ENCODE measurements at places on chromosomes 2 and 18.

GRCh38 chr18:12271376-12272235, 17.4 kb downstream of the CIDEA start:
- peak; percentile 84 for DNase-seq

DNA sequence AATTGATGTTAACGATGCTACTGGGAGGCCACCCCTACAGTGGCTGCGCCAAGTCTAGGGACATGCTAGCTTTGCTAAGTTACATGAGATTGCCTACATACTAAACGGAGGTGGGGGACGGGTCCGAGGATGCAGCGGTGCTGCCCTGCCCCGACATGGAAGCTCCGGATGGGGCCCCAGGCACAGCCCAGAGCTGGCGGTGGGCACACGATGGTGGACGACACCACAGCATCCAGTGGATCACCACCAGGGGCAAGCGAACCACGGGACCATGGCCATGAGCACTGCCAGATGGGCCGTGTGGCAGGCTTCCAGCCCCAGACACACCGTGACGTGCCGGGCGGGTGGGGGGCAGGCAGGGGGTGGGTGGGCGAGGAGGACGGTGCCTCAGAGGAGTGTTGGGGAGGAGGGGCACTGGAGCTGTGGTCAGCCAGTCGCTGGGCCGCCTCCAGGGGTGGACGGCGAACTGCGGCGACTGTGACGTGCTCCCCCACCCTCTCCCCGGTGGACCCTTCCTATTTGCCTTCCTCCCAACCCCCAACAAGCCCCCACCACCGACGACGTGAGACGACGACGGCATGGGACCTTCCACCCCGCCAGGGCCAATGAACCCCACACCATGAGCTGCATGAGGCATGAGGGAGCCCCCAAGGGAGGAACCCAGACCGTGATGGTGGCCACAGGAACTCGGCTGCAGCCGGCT, 90.6 kb upstream of the ANKRD30BL start:
- DNase-seq, result no peak

GRCh38 chr2:203623096-203623495, 83.3 kb upstream of the CD28 start:
- DNase-seq, result no peak

DNA sequence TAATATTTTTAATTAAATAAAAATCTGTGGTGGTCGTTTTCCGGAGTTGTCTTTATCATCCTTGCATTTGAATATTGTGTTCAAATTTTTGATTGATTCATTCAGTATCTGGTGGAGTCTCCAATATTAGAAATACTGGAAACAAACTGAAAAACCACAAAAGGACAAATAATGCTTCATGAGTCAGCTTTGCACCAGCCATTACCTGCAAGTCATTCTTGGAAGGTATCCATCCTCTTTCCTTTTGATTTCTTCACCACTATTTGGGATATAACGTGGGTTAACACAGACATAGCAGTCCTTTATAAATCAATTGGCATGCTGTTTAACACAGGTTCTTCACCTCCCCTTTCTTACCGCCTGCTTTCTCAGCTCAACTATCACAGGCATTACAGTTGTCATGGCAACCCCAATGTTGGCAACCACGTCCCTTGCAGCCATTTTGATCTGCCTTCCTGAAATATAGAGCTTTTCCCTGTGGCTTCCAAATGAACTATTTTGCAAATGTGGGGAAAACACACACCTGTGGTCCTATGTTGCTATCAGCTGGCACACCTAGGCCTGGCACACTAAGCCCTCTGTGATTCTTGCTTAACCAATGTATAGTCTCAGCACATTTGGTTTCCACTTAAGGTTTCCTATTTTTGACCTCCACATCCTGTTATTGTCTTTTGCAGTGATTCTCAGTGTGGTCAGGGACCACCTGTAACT, 6.5 kb downstream of the CTLA4 start:
- DNase-seq, result no peak

DNA sequence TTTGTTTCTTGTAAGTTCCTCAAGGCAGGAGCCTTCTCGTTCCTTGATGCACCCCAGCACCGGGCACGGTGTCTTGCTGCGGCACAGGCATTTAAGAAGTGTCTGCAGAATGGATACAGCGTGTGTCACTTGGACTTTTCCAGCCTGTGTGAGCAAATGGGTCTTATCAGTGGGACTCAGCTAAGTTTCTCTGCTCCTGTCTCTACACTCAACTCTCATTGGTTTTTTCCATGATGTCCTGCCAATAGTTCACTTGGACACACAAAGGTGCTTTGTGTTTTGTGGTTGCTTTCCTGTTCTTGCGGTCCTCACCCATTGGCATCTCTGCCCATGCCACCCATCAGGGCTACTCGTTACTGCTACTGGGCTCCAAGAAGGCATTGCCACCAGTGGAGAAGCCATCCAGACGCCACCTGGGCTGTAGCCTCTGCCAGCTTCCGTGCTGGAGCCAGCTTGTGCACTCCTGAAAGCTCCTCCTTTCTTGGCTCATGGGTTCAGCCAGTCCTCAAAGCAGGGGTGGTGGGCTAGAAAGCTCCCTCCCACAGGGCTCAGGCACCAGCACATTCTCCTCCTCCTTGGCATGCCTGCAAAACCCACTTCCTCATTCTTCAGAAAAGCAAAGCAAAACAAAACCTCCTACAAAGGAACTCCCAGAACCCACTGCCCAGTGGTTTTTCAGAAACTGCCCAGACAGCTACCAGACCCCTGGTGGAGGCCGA, 41.4 kb downstream of the IL1R2 start:
- DNase-seq, result no peak

DNA sequence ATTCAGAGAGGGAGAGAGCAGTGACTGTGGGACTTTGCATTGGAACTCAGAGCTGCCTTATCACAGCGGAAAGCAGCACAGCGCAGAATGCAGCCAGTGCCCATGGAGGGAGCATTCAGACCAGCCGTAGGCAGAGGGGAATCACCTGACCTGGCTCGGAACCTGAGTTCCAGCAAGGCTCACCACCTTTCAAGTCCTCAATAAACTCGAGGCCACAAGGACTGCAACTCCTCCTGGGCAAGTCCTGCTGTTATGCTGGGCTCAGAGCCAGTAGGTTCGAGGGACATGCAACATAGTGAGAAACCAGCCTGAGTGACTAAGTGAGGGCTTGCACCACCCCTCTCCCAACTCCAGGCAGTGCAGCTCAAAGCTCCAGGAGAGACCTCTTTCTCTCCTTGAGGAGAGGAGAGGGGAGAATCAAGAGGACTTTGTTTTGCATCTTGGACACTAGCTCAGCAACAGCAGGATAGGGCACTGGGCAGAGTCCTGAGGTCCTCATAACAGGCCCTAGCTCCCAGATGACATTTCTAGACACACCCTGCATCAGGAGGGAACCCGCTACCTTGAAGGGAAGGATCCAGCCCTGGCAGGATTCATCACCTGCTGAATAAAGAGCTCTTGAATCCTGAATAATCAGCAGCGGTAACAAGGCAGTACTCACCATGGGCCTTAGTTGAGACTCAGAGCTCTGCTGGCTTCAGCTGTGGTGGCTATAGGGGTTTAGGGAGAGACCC, 136.8 kb upstream of the OTOS start:
- DNase-seq, result no peak

DNA sequence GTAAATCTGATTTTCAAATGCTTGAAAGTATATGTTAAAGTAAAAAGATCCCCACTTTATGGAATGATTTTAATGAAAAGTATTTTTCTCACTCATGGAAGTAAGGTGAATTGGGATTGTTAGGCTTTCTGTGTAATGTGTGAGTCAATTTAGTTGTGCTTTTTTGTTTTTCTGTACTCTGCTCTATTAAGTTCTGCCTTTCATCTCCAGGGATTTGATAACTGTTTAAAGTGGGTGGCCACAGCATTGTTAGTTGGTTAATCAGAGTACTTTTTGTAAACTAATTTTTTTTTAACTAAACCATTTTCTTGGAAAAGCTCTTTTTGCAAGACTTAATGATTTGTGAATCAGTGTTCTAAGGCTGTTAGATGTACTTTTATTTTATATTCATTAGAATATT, 76.8 kb downstream of the ABI2 start:
- DNase-seq, result no peak

DNA sequence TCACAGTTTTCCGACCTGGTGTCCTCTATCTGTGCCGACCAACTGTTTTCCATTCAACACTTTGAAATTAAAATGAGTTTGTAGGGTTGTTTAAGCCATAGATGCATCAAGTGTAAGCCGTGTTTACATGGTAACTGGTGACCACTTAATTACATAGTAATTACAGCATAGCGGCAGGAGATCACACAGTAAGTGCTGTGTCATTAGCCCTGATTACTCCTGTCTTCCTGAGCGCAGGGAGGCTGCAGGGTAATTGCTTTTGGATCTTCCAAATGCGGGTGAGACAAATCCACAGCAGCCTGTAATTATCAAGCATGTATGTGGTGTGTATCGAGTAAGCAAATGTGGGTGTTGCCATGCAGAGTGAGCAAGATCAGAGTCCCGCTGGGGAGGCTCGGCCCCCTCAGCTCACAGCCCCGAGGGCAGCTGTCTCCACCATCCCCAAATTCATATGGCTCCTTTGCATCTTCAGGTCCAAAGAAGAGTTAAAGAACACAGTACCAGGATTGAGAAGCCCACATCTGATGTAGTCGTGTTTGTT, 71.5 kb upstream of the HDAC4 start:
- no peak for DNase-seq

DNA sequence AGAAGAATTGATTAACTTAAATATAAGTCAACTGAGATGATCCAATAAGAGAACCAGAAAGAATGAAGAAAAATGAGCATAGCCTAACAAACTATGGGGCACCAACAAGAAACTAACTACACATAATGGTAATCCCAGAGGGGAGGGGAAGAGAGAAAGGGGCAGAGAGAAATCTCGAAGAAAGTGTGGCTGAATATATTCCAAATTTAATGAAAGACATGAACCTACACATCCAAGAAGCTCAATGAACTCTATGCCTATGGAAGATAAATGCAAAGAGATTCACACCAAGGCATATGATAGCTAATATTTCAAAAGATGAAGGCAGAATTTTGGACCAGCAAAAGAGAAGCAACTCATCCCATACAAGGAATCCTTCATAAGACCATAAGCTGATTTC, 649.2 kb downstream of the ZEB2 start:
- no peak for DNase-seq

DNA sequence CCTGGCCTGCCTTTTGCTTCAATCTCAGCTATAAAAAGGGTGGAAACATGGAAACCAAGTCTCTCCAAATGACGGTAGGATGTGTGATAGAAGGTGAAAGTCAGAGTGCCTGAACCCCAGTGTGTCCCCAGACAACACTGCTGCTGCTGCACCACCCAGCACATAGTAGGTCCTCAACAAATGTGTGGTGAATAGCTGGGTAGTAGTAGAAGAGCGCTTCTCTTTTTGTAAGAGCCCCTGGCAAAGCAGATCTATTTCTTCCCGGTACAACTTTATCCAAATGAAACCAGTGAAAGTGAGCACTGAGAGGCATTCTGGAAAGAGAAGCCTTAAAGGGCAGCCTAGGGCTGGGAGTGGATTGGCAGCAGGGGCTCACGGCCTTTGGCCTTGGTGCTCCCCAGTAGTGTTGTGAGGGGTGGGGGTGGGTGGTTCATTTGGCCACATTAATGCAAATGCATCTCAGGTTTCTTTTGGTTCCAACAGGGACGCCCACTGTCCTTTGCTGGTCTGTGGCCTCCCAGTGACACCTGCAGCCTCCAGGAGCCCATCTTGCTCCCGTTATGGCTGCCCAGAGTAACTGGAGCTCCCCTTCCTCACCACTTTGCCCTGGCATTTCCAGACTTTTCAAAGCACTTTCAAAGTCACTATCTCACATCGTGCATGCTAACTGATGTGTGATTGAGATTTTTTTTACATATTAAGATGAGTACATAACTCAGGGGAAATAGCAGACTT, 304.3 kb upstream of the EPAS1 start:
- DNase-seq, result no peak

DNA sequence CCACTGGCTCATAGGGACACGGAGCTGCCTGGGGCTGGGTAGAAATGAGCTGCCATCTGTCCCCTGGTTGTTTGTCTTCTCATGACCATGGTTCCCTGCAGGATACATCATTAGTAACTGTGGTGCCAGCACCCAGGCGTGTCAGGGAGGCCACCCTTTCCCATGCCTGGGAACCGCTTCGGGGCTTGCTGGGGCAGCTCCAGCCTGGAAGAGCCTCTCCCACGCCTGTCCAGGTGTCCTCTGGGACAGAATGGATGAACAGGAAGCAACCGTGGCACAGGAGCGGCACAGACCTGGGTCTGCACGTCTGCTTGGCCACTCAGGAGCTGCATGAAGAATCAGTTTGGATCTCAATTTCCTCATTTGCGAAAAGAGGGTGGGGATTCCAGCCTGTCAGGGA, 34.8 kb downstream of the SDC1 start:
- no peak for DNase-seq

DNA sequence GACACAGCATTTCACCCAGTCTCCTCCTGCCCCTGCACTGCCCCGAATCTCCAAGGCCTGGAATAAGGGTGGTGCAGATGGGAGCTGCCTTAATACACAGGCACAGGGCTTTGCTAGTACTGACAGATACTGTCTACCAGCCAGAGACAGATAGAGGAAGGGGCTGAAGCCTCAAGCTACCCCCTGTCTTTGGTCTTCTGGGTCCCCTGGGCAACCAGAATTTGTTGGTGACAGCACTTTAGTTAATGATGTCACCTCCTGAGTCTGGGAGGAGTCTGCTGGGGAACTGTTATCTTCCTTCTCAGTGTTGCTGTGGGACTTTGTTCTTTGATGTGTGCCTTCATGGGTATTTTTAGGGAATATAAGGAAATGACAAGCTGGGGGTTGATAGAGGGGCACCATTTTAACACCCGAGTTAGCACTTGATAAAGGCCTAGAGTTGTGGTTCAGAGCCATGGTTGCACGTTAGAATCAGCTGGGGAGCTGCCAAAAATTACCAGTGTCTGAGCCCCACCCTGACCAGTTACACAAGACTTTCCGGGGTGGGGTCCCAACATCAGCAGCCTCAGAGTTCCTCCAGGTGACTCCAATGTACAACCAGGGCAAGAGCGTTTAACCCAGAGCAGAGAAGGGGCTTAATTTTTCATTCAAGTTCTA, 136.8 kb downstream of the SMAD7 start:
- no peak for DNase-seq

DNA sequence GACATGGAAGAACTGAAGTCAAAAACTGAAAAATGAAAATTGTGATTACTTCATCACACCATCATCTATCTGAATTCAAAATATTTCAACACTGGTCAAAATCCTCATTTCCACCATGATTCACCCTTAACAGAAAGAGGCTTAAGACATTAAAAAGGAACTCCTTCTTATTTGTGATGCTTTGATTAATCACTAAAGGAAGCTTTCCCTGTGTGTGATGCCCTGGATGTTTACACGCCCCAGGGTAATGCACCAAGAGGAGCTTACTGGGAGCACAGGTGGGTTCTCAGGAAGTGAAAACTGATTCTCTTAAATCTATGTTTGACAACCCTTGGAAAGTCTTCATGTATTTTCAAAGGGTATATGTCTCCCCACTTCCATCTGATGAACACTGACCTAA, 11.5 kb downstream of the GRB14 start:
- DNase-seq, result no peak

DNA sequence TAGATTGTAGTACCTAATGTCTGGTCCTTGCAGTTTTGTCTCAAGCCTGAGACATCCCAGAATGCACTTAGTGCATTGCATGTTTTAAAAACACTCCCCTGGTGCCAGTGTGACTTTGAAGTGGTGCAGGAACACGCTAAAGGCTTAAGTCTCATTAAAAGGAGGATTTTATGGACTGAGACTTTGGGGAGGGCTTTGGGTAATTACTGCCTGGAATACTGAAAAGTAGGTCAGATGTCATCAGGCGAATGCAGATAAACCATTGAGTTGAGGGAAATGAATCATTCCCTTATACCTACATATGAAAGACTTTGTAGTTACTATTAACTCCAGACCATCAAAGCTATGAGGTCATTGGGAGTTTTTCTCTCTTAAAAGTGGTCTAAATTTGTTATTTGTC, 3.0 kb upstream of the OSBPL1A start:
- peak; percentile 36 for DNase-seq

- peak; percentile 20 for DNase-seq
These were observed 25.4 kb upstream of the CDH7 start for GRCh38 chr18:65725251-65726050.
